Hematopoietic multipotent progenitor cell (in vitro differentiated cells): ENCODE measurements at places on chromosomes 3 and 15.

DNA sequence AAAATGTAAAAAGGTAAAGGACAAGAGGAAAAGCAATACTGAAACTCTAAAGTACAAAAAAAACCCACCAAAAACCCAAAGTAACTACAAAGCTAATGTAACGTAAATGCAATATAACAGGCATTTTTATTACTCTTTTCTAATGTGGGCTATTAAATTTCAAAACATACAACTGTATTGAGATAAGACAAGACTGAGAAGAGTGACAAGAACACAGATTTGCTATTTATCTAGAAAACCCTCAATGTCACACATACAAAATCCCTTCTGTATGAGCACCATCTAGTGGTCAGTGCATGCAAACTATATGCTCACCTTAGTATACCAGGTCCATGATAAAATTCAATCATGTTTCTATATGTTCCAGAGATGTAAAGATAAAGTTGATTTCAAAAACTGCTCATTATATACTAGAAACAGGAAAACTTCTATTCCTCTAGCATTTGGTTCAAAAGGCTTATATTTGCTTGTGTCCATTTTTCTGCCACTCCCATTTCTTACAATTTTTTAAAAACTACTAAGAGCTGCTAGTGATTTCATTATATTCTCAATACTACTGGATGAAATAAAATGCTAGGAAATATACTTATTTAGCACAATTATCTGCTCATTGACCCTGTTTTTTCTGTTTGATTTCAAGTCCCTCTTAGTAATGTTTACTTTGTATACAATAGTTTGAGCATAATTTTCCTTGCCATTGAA lies 111.4 kb downstream of the DLG1 start:
- DNase-seq, result peak; percentile 50

DNA sequence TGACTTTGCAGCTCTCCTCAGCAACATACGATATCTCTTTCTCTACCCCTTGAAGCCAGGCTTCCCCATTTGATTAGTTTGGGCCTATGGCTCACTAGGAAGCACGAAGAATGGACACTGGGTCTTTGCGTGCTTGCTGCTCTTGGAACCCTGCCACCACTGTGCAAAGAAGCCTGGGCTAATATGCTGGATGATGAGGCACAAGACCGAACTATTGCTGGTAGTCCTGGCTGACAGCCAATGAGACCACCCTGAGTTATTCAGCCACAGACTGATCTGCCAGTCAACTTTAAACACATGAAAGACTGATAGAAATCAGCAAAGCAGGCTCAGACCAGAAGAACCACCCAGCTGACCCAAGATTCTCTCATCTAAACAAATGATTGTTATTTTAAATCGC lies 250.3 kb downstream of the CBLB start:
- DNase-seq, result no peak

- DNase-seq, result no peak
Measured at GRCh38 chr3:13798401-13798800, 81.5 kb downstream of the WNT7A start.

GRCh38 chr3:188274249-188274915 lies 120.4 kb downstream of the LPP start:
- no peak for DNase-seq

DNA sequence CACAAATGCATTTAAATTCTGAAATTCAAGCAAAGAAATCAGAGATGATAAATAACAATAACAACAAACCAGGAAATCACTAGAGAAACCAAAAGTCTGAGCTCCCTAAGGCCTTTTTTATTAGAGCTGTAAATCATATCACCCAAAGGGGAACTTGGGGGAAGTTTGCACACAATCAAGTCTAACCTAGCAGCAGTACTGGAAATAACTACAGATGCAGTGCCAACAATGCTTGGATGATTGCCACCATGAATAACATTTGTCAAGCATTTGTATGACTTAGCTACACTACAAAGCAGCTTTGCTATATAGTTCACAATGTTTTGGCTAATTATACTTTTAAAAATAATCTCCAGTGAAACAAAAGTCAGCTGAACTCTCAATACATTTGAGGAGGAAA lies 27.8 kb downstream of the SHQ1 start:
- DNase-seq, result peak; percentile 94

DNA sequence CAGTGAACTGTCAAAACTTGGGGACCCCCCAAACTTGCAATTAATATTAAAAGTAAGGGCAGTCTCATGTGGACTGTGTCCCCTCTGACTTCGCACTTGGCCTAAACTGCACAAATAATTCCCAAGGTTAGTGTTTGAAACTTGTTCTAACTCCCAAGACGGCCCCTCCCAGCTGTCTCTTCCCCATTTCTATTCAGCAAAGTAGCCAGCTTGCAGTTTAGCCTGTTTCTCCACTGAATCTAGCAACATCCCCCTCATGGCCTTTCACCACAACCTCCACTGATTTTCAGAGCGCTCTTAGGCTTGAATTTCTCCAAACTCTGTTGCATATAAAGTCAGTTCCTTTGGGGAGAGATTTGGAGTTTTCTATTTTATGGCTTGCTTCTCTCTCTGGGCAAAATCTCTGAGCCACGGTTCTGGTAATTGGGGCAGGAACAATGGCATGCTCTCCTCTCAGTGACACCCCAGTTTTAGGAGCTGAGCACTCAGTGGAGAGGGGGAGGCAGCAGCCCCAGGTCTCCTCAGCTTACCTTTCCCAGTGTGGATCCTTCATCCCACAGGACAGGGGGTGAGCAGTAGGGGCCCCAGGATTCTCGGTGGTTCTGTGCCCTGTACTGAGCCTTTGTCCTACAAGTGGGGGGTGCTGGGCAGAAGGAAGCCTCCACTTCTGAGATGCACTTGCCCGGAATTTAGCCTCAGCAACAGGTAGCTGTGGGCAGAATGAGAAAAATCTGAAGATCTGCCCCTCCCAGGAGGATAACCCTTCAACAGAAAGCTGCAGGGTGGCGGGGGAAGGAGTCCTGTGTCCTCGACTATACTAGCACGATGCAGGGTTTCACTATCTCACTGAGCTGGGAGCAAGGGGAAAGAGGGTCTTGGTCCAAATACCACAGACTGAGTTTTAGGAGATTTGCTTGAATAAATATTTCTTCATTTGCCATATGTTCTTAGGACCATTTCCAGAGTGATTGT lies 39.3 kb upstream of the GATA2 start:
- no peak for DNase-seq

DNA sequence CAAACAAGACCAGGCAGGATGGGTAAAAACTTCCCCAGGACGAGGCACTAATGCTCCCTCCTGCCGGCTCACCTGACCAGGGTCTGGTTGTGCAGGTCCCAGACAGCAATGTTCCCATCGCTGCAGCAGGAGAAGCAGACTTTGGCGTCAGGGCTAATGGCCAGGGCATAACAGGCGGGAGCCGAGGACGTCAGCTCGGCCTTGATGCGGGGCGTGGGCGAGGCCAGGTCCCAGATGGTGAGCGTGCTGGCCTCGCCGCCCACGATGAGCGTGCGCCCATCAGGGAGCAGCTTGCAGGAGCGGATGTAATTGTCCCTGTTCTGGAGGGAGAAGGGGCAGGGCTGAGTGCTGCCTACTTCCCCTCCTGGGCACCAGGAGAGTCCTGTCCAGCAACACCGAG lies 43.4 kb downstream of the TLE3 start:
- DNase-seq, result no peak

GRCh38 chr3:8301977-8302735 lies 199.5 kb upstream of the LMCD1 start:
- DNase-seq, result peak; percentile 7

- DNase-seq, result no peak
Measured at GRCh38 chr3:33858131-33858530, 59.7 kb downstream of the PDCD6IP start.

- no peak for DNase-seq
Measured at GRCh38 chr3:187810021-187810446, 64.8 kb upstream of the BCL6 start.

GRCh38 chr3:64556046-64556445 lies 131.8 kb downstream of the ADAMTS9 start:
- DNase-seq, result no peak

DNA sequence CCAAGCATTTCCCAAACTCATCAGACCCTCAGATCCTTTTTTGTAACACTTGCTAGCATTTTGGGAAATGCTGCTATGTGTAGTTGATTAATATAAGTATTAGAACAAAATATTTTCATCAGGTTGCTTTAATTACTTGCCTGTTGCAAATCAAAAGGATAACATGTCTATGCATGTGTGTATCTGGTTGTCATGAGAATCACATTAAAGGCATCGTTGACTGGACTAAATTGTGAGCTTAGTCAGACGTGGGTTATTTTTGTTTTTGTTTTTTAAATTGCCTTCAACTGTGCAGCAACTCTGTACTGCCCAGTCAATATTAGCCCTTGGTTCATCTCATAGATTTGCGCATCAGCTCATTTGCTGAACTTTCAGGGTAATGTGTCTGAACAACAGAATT lies 81.6 kb downstream of the SLMAP start:
- no peak for DNase-seq

GRCh38 chr3:16533928-16534574 lies 20.6 kb upstream of the RFTN1 start:
- DNase-seq, result no peak

DNA sequence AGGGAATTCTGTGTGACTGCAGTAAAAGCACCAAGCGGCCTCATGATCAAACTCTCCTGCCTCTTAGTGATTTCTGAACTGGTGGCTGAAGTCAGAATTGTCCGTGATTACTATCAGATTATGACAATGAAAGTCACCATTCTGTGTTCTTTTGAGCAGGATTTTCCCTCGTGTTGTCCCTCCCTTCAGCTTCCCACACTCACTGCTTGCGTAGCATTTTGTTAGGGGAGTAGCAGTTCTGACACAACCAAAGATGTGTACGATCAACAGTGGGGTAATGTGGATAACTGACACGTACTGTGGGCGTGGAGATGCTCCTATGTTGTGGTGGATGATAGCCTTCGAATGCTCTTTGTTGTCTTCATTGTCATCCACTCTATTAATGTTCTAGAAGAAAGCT lies 67.8 kb upstream of the ICE2 start:
- no peak for DNase-seq
